ENCODE measurements at places on chromosomes 13 and 19.
A peak's percentile ranks its signal among the peaks of the same experiment; 100 is the strongest.

DNA sequence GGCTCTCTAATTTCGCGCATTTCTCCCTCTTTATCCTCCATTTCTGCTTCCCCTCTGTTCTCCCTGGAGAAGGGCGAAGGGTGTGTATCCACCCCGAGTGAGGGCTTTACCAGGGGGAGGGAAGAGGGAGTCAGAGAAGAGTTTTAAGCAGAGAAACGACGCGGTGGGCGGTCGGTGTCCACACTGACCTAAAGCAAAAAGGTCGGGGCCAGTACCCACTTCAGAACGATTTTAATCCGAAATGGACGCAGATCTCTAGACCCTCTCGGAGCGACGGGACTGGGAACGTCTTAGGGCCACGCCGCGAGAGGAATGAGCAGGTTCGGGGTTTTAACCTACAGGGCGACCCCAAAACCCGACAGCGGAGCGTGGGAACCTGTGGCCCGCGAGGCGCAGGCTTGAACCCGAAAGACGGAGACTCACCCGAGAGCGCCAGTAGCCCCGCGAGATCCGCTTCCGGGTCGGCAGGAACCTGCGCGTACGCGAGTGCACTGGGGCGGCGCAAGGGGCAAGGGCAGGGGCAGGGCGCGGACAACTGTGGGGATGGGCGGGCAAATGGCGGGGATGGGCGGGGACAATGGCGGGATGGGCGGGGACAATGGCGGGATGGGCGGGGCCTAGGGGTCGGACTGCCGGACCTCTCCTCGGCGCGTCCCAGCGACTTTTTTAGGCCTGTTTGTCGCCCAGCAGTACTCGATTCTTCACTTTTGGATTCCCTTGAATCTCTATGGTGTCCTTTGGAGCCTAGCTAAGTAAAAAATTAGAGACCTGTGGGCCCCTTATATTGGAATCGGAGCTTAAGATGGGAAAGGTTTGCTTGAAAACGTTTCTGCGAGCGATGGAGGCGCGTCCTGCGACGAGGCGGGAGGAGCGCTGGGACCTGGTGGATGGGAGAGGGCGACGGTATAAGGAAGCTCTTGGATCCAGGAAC is at the start of gene ZNF677:
Gene ZNF677 (minus strand): TSS at position 463 of the 931 bp plus-strand sequence. CDS start 3,323 bp downstream, outside the sequence.
- DNase-seq: no peak

DNA sequence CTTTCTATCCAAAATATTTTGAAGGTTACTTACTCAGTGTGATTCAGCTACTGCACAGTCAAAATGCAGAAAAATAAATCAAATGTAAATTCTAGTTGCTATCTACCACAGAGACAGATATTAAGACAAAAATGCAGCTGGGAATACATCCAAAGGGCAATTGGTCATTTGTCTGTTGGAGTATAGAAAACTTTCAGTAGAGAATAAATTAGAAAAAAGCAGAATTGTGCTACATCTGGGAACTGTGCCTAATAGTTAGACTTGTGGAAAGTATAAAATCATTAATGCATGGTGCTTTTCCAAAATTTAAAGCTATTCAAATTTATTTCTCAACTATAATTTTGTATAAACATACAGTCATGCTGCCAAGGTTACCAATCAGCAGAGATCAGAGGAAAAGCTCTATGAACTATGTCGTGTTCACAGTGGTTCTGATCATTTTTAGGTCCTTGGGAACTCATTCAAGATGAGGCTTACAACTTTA is 1635.8 kb downstream of the PCDH9 start:
- DNase-seq: no peak

GRCh38 chr13:30870049-30870884 is 35.8 kb upstream of the MEDAG start:
- DNase-seq: peak; percentile 98

DNA sequence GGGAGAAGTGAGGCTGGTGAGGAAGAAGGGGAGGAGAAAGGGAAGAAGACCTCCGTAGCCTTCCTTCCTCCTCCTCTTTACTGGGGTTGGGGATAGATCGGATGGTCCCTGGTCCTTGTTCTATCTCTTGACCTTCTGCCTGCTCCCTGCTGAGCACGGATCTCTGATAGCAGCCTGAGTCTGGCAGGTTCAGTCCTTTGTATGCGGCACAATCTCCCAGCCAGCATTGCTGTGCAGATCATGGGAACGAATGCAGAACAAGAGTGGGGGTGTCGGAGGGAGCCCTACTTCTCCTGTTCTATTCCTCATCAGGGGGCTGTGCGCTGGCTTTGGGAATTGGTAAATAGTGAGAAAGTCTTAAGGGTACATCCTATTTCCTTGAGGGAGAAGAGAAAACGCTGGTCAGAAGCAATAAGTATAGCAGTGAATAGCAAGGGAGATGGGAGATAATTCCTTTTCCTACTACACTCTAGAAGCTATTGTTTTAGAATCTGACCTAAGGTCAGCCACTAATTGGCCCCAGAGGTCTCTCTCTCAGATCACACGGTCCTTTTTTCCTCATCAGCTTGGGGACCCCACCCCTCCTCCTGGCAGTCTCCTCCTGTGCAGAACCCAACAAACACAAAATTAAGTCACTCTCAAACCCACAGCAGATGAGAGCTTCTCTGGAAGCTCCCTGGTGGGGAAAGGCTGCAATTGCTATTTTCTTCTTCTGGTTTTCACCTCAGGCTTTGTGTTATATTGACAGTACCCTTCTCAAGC is 41.0 kb downstream of the KL start:
- DNase-seq: peak; percentile 68

- no peak for DNase-seq
Observed at GRCh38 chr13:43769529-43769928, 17.2 kb downstream of the ENOX1 start.

DNA sequence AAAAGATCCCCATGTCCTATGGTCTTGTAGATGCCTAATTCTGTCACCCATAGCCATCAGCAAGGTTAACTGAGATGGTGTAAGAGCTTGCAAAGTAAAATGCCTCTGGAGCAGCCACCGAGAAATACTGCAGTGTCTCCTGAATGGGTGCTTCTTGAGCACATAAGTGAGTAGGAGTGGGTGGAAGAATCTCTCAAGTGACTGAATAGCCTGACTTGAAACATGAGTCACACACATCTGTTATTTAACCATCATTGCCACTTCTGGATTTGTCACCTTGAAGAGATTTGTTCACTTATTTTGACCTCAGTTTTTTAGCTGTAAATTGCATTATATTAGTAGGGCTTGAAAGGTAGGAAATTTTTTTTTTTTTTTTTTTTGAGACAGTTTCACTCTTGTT is 2.3 kb downstream of the ZNF714 start:
- no peak for DNase-seq

GRCh38 chr13:68234274-68234673 is 1004.1 kb upstream of the PCDH9 start:
- no peak for DNase-seq

GRCh38 chr13:114146629-114147028 is 14.2 kb upstream of the RASA3 start:
- no peak for DNase-seq
